ENCODE measurements at places on chromosomes 13 and 19.

DNA sequence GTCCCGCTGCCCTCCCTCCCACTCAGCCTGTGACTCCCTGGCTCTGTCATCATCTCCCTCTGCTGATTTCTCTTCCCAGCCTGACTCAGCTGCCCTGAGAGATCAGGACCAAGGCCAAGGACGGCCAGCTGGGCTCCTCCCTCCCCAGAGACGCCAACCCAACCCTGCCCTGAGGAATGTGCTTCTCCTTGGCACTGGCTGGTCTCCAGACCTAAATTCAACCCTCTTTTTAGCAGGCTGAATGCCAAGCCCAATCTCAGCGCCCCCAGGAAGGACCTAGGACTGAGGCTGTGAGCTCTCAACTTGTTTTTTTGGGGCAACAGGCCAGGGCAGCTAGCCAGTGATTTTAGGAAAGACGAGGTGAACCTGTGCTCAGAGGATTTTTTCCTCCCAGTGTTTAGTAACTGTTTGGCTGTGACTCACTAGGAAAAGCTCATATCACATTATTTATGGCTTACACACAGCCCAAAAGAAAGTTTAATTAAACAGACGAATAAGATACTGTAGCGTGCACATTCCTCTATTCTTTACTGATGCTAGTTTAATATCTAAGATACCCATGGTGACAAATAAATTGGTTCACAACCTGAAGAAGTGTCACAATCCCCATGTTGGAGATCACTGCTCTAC lies 7.4 kb upstream of the IGFL1 start:
- no peak for DNase-seq

GRCh38 chr13:41916173-41916954 lies 44.5 kb downstream of the VWA8 start:
- no peak for DNase-seq

DNA sequence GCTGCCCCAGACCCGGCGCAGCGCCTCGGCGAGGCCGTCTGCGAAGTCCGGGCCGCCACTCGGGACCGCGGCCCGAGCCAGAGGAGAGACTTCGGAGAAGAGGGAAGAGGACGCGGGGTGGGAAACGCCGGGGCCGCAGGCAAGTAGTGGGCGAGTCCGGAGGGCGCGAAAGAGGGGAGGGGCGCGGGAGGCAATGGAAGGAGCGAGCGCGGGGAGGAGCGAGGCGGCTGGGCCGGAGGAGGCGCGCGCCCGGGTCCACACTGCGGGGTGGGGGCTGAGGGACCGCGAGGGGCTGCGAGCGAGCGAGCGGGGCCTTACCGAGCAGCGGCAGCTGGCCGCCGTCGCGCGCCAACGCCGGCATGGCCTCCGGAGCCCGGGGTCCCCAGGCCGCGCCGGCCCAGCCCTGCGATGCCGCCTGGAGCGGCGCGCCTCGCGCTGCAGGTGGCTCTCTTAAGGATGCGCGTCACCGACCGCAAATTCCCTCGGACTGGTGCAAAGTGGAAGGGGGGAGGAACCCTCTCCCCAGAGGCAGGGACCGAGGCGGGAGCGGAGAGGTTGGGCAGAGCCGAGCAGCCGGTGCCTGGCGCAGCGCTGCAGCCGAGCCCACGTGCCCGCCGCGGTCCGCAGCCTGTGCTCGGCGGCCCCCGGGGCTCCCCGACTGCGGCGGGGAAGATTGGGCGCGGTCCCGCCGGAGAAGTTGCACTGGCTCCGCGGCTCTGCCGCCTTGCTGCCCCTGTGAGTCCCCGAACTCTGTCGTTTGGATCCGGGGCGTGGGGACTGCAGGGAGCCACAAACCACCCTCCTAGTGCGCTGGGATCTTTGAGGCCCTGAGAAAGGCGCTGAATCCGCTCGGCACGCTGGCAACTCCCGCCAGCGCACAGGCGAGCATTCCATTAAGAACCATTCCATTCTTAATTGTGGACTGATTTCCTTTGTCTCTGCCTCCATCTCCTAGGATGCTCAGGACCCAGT lies at the start of gene FLT3:
FLT3 (minus strand) TSS at position 427 of the 972 bp plus-strand sequence; CDS start at position 361, 66 bp downstream.
- DNase-seq = no peak

- DNase-seq = no peak
Measured at GRCh38 chr13:96900986-96901385, 93.3 kb downstream of the OXGR1 start.

DNA sequence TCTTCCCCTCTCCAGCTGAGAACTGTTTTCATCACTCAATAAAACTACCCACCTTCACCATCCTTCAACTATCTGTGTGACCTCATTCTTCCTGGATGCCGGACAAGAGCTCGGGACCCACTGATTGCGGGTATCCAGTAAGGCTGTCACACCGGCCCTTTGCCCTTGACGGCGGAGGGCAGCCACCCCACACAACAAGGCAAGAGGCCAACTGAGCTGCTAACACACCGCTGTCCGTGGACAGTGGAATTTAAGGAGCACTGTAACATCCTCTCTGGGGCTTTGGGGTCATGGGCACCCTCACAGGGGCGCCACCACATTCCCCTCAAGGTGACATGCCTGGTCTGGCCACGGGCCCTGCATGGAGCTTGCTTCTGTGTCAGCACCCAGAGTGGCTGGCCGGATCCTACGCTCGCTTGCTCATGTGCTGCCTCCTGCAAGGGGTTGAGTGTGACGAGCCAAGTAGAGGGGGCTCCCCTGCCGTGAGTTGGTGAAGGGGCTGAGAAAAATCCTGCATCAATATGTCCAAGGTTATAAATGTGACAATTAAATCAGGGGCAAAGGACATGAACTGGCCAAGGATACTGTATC lies 31.4 kb downstream of the LHFPL6 start:
- DNase-seq = no peak

DNA sequence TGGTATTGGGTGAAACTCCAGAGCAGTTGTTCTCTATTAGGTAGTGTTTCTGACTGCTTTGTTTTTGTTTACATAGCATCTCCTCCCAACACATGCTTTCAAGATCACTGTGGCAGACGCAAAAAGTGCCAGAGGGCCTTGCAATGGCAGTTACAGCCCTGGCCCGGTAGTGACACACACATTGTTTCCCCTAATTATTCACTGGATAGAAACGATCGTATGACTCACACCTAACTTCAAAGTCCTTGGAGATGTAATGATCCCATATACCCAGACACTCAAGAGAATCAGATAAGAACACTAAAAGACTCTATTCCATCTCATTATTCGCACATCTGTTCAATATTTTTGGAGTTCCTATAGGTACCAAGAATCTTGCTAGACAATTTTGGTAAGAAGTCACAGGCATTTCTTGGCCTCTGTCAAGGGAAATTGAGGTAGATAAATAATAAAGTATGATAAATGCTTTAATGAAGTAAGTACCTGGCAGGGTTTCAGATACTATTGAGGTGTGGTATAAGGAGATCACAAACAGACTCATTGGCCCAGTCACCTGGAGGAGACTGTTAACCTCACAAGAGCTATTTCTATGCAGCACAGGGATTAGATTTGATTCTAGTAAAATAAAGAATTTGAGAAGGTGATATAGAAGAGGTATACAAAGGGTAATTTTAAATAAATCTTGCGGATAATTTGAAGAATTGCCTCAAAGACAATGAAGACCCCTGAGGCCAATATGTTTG lies 485.3 kb downstream of the SLITRK6 start:
- no peak for DNase-seq

- DNase-seq = no peak
Measured at GRCh38 chr19:55391702-55392615, 6.2 kb downstream of the RPL28 start.

DNA sequence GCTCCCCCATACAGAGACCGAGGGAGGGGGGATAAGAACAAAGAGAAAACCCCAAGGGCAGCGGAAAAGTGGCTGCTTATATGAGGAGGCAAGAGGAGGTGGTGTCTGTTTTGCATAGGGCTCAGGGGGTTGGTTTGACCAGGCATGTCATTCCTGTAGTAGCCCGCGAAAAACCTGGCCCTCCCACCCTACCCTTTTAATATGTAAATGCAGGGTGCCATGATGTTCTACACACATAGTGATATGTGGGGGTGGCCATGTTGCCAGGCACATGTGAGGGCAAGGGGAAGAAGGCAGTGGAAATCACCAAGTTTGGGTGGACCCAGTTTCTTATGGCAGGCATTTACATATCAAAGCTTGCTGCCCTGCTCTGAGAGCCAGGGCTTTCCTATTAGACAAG lies 203.5 kb upstream of the UBL3 start:
- DNase-seq = no peak

DNA sequence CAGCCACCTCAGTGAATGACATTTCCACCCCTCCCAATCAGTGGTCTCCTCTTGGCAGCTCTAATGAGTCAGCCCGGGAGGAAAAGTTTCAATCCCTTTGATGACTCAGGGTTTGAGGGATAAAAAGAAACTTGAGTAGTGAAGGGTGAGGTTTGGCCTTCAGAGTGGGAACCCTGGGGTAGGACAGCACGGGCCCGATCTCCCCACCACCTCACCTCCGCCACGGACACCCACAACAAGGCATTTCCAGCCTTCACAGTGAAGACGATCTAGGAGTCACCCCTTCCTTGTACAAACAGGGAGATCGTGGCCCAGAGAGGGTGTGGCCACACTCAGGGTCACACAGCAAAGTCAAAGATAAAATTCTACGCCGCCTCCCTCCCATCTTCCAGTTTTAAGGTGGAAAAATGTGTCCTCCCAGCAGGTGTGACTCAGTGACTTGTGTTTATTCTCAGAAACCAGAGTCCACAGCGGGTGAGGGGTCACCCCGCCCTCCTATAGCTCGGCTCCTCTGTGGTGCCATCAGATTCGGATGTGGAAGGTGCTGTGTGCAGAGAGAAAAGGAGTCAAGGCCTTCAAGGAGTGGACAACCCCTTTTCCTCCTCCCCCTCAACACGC lies 12.3 kb downstream of the CIB3 start:
- no peak for DNase-seq

DNA sequence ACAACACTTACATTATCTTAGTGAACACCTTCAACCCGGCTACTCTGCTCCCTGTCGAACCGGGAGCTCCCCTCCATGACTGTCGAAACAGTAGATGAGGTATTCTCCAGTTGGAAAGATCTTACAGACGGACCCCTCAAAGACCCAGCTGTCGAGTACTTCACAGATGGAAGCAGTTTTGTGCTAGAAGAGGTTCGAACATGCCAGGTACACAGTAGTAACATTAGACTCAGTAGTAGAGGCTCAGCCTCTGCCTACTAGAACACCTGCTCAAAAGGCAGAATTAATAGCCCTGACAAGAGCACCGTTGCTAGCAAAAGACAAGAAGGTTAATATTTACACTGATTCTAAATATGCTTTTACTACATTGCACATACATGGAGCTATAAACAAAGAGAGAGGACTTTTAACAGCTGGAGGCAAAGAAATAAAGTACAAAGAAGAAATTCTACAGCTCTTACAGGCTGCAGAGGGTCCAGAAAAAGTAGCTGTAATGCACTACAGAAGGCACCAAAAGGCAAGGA lies 13.6 kb upstream of the SLC15A1 start:
- DNase-seq = no peak

- DNase-seq = no peak
Measured at GRCh38 chr13:69619651-69620050, 488.0 kb upstream of the ATXN8OS start.

GRCh38 chr13:43107780-43108179 lies 84.4 kb downstream of the DNAJC15 start:
- DNase-seq = no peak

DNA sequence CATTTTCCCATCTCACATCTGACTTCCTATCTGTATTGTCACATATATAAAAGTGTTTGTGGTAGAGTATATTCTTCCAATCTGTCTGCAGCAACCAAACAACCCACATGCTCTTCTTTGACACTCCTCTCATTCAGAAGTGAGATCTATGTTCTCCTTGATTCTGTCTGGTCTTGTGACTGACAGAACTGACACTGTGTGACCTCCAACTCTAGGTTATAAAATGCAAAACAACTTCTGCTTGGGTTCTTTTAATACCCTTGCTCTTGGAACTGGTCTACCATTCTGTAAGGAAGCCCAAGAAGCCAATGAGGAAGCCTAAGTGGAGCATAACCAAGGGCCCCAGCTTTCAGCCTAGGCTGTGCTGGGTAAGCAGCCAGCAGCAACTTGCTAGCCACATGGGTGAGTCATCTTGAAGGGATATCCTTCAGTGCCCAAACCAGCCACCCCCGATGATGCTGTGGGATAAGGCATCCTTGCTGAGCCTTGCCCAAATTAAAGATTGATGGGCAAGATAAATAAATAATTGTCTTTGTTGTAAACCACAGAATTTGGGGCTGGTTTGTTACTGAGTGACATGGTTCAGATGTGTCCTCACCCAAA lies 18.4 kb upstream of the ITM2B start:
- DNase-seq = no peak

DNA sequence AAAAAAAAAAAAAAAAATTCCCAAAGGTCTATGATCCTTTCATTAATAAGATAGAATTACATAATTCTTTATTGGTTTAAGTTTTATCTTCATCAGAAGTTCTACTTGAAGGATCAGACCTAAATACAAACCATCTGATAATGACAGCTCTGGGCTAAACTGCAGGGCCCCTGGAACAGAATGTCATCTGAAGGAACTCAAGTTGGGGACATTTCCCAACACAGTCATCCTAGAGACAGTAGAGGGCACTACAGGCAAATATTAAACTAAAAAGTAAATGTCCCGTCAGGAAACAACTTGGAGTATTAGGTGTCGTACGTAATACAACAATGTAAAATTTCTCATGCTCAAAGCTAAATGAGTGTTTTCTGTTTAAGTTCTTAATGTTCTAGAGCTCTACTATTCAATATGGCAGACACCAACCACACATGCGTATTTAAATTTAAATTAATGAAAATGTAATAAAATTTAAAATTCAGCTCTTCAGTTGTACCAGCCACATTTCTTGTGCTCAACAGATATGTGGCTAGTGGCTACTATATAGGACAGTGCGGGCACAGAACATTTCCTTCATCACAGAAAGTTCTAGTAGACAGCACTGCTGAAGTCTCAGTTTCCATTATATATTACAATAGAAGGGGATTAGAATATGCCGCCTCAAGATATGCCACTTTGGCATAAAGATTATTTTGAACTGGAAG lies 21.8 kb upstream of the NAXD start:
- DNase-seq = no peak

DNA sequence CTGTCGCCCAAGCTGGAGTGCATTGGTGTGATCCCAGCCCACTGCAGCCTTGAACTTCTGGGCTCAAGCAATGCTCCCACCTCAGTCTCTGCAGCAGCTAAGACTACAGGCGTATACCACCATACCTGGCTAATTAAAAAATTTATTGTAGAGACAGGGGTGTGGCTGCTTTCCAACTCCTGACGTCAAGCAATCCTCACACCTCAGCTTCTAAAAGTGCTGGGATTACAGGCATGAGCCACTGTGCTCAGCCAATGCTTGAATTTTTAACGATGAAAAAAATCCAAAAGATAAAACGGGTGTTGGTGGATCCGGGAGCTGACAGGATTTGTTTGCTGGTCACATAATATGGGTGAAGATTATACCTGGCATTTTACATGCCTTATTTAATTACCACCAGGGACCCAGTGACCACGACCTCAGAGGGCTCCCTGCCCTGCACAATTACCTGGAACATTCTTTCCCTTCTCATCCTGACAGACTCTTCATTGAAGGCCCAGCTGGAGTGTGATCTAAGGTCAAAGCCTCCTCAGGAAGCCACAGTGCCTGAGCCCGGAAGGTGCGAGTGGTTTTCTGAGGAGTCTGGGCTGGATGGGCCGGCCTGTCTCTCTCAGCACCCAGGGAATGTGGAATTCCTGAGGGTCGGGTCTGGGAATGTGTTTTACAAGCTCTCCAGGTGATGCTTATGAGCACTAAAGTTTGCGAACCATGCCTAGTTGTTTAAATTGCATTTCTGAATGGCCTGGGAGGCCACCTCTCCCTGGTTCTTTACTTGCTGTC lies 193.3 kb downstream of the USP12 start:
- no peak for DNase-seq
